GM23248 (cell line): ENCODE measurements at places on chromosomes 12 and 14. TPM values are rescaled to one million over a fixed set of nuclear protein-coding genes. Genes with fewer than 3 reads are reported as not detected.

The WIF1 gene
- polyA plus RNA-seq = not detected in 2 replicates

The CEBPE gene
- not detected in 2 replicates for polyA plus RNA-seq

The KRT79 gene
- polyA plus RNA-seq = 0.15 TPM in 1 of 2 replicates, not detected in the other

The DDIT3 gene
- polyA plus RNA-seq = 36.6 and 42.5 TPM in 2 replicates

The SLC25A21 gene
- 0.26 and 0.79 TPM in 2 replicates for polyA plus RNA-seq

The PSMB5 gene
- polyA plus RNA-seq = 274 and 277 TPM in 2 replicates

The AKAP5 gene
- polyA plus RNA-seq = 0.08 and 0.19 TPM in 2 replicates

The PTCSC3 gene
- not detected in 2 replicates for polyA plus RNA-seq

The TUBA1A gene
- 452 and 467 TPM in 2 replicates for polyA plus RNA-seq

The RFX4 gene
- polyA plus RNA-seq = not detected in 2 replicates

The ANKRD33 gene
- not detected in 2 replicates for polyA plus RNA-seq

The OR2AP1 gene
- not detected in 2 replicates for polyA plus RNA-seq

The CLSTN3 gene
- 1.8 and 2.9 TPM in 2 replicates for polyA plus RNA-seq

DNA sequence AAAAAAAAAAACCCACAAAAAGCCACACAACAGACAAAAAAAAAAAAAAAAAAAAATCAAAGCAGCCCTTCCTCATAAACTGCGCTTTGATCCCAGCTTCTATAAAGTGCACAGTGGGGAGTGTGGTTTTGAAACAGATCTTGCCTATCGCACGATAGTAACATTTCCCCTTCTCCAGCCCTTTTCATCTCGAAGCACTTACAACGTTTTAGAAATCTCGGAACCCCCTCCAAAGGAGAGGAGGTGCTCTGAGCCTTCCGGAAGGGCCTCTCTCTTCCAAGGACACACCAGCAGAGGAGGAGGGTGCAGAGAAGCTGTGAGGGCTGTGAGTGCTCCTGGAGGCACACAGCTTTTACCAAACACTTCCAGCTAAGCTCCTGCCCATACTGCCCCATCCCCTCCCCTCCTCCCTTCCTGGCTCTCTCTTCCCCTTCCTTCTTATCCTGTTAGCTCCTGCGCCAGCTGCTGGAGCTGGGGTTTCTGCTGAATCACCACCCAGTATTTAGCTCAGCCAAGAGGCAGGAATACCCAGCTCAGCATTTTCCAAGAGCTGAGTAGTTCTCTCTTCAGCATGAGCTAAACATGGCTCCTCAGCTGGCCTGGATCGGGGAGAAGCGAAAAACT is 28.4 kb downstream of the SLC7A8 start:
- peak; percentile 95 for DNase-seq

DNA sequence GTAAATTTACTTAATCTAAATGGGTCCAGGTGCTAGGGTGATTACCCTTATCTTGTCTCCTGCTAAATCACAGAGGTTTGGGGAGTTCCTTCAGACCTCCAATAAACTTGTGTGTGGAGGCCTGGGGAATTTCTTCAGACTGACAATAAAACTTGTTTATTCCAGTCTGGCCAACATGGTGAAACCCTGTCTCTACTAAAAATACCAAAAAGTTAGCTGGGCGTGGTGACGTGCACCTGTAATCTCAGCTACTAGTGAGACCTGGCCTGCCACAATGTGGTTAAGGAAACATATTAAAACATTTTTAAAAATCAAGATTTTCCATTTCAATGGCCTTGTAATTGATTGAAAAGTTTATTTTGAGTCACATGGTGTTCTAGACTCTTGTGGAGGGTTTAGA is 126.9 kb upstream of the FGD4 start:
- no peak for DNase-seq

DNA sequence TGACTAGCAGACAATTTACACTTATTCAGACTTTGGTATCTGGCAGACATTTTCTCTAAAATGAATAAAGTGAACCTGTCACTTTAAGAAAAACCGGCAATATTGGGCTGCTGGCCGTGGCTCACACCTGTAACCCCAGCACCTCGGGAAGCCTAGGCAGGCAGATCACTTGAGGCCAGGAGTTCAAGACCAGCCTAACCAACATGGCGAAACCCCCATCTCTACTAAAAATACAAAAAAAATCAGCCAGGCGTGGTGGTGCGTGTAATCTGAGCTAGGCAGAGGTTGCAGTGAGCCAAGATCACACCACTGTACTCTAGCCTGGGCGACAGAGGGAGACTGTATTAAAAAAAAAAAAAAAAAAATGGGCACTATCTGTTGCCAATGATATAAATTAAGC is 11.5 kb downstream of the DUSP16 start:
- no peak for DNase-seq

- no peak for DNase-seq
Measured at GRCh38 chr12:58961166-58961565, 40.9 kb upstream of the LRIG3 start.

DNA sequence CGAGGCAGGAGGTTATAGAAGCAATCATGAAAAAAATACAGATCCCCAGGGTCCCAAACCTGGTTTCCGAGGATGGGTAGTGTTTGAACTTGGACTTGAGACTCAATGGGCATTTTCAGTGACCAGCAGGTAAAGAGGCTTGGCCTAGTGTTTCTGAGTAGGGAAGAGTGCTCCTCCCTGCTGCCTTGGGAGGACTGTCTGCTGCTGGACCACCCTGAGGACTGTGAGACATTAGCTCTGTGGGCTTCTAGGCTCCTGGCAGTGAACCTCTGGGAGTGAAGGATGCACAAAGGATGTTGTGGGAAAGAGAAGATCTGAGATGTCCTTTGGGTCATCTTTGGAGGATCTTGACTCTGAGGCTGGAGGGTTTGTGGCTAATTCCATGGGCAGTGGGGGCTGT is 30.5 kb downstream of the ANKRD9 start:
- no peak for DNase-seq

DNA sequence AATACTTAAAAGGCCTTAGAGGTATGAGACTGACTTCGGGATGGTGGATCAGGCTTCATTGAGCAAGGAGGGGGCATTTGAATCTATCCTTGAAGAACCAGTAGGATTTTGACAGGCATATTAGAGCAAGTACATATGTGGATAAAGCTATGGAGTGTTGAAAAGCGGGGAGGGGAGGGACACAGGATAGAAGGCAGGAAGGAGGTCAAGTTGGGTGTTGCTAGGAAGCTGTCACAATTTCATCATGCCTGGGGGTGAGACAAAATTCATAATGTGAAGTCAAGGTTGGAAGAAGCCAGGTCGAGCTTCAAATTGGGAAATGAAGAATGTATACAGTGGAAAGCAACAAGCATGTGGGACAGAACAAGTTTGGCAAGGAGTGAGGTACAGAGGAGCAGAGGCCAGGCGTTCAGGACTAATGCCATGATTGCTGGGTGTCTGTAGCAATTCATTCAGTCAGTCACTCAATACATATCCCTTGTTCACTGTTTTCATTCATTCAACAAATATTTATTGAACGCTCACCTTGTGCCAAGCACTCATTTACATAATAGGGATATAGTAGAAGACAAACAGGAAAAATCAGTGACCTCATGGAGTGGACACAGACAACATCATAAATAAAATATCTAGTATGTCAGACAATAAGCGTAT is 58.3 kb upstream of the LTA4H start:
- DNase-seq = no peak

DNA sequence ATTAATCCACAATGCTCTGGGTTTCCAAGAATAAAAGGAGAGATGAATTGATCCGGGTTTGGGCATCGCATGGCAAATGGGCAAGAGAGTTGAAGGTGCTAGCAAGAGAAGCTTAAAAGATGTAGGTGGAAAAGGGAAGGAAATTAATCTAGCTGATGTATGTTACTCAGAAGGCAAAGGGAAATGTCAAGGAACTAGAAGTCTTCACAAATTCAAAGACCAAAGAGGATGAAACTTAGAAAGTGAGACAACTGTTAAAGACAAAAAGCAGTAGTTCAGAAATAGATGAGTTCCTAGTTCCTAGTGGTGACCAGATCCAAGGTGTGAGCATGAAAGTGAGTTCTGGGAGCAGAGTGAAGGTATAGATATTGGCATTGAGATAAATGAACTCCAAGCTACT is 228.3 kb downstream of the SEC23A start:
- no peak for DNase-seq

GRCh38 chr12:89919241-89919906 is 210.7 kb upstream of the ATP2B1 start:
- no peak for DNase-seq

DNA sequence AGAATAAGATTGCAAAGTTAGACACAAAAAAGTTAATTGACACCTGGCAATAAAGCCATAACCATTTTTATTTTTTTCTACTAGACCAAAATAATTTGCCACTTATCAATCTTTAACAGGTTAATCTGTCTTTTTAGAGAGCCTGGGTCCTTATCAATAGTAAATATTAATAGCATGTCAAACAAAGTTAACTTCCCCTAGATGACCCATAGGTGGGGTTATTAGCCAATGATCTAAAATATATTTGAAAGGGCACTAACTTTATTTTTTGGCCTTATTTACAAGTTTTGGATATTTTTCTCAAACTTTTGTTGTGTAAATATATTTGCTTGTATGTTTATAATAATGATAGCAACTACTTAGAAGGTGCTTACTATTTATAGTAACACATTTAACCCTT is 3.9 kb downstream of the ANKRD33 start:
- peak; percentile 57 for DNase-seq

DNA sequence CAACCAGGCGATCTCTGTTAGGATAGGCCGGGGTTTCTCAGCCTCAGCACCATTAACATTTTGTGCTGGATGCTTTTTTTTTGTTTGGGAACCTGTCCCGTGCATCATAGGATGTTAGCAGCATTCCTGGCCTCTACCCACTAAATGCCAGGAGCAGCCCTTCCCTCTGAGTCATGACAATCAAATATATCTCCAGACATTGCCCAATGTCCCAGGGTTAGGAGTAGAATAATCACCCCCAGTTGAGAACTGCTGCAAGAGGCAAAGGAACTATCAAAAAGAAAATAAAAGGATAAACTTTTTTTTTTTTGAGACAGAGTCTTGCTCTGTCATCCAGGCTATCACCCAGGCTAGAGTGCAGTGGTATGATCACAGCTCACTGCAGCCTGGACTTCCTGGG is 76.0 kb downstream of the ACACB start:
- peak; percentile 88 for DNase-seq

DNA sequence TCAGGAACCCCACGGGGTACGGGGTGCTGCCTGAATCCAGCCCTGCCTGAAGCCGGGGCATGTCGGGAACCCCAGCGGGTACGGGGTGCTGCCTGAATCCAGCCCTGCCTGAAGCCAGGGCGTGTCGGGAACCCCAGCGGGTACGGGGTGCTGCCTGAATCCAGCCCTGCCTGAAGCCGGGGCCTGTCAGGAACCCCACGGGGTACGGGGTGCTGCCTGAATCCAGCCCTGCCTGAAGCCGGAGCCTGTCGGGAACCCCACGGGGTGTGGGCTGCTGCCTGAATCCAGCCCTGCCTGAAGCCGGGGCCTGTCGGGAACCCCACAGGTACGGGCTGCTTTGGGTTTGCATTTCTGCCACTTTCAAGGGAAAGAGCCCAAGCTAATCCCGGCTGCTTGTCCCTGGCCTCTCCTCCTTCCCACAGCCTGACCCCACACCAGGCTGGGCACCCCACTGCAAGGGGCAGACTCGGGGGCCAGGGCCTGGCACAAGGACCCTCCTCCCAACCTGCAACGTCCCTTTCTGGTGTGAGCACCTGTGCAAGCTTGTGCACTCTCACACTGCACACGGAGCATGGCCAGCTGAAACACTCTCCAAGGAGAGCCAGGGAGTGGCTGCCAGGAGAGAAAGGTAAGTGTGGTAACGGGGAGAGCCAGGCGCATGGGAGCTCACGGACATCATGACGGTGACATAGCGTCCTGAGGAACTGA is 5.6 kb upstream of the FBRSL1 start:
- no peak for DNase-seq

- no peak for DNase-seq
Measured at GRCh38 chr14:51369814-51370213, 129.8 kb downstream of the TMX1 start.

DNA sequence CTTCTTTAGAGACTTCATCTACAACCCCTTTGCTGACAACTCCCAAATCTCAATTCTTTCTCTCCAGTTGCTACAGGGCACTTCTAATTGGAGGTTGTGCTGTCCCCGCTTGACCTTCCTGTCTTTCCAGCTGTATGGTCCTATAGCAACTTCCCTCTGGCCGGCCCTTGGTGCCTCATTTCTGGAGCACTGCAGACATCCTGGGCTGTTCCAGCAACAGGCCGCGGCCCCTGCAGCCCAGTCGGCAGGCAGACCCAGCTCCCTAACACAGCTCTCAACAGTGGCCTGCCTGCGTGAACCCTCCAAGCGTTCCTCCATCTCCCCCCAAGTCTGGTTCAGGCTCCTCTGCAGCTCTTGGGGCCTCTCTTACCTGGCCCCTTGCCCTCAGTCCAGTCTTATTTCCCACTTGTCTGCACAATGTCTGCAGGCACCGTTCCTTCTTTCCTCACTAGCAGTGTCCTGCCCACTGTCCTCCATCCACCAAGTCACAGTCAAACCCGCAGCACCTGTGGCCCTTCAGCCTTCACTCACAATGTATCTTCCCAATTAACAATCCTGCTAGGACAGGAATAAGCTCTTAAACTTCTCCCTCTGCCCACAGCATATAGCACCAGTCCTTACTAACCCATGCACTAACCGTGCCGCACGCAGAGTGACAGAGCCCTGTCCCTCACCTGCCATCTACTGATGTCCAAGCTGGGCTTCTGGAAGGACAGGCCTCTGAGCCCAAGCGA is 1.6 kb upstream of the EML1 start:
- no peak for DNase-seq

- no peak for DNase-seq
Measured at GRCh38 chr12:53423597-53423996, at the start of gene AMHR2. AMHR2 (plus strand) TSS chr12:53423855; CDS start chr12:53423935, 80 bp downstream.

DNA sequence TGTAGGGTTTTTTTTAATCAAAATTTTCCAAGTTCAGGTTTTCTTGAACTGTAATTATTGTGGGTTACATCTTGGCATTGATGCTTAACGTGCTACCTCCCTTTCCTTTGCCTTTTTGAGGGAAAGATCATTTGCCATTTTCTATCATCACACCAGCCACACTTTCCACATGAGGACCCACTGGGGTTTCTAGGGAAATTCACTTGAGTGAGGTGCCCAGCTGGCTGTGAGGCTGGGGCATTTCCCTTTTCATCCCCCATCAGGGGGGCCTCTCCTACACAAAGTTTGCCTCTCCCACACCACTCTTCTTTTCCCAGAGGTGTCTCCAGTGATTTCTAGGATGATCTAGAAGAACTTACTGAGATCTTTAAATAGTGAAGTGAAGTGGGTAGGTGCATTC is 335.7 kb downstream of the BMP4 start:
- no peak for DNase-seq

GRCh38 chr12:57268264-57268663 is 17.3 kb upstream of the STAC3 start:
- peak; percentile 61 for DNase-seq

GRCh38 chr12:78490861-78491260 is 373.7 kb upstream of the SYT1 start:
- peak; percentile 2 for DNase-seq

DNA sequence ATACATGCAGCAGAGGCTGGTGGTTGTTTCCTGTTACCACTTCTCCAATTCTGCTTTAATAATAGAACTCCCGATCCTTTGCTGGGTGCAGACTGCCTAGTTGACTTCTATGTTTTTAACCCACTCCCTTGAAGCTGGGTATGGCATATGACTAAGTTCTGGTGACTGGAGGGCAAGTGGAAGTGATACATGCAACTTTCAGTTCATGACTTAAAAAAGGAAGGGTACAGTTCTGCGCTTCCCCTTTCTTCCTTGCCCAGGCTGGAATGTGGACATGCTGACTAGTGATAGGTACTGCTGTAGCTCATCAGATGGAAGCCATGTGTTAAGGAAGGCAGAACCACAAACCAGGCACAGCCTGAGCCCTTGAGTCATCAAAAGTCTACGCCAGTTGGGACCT is 2.4 kb upstream of the A2M start:
- DNase-seq = peak; percentile 32
